ENCODE measurements at places on chromosomes 1 and 21. TPM values are rescaled to one million over a fixed set of nuclear protein-coding genes. Genes with fewer than 3 reads are reported as not detected.

DNA sequence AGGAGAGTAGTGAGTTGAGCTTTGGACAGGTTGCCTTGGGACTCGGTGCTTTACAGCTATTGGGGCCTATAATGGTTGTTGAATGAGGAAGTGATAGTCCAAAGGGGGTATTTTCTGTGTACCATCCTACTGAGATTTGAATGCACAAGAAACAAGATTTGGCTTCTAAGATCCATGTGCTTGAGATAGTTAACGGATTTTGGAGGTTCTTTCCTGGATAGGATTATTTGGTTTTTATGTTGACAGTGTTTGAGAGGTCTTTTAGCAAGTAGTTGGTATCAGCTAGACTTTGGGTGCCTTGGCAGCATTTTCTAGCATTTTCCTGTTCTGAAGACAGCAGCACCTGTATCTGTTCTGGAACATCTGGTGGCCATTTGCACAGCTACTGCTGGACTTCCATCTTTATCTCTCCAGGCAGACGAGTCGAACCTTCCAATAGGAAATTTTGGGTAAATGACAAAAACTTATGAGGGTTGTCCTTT is 3.6 kb upstream of the SCAF4 start:
- no peak for DNase-seq

- no peak for DNase-seq
These were observed 5.1 kb upstream of the BRDT start for GRCh38 chr1:91944087-91944486.

DNA sequence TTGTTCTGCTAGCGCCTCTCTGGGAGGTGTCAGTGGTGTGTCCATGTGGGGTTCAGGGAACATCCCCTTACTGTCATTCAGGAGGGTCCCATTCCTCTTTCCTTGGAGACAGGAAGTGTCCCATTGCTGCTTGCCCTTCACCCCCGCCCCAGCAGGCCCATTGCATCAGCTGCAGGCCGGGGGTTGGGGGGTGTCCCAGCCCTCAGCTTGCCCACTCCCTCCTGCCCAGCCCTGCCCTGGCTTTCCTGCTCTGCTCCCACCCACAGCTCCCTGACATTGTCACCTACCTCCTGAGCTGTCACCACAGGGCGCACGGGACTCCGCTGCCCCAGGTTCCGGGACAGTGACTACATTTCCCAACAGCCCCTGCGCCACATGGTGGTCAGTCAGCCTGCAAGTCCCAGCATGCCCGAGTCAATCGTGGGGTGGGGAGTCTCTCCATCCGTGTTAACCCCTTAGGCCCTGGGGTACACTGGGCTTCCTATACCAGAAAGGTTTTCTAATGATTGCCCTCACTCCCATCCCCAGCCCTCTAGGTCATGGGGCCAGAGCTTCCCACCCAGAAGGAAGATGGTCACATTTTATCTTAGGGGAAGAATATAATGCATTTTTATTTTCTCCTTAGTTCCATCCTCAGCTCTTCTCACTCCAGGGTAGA is at the start of gene INPP5B:
Gene INPP5B (minus strand): TSS at position 351 of the 658 bp plus-strand sequence. CDS start 745 bp downstream, outside the sequence.
- DNase-seq, result peak; percentile 61

GRCh38 chr1:164689672-164690511 is 130.9 kb downstream of the PBX1 start:
- no peak for DNase-seq

GRCh38 chr1:100130552-100131077 is 2.1 kb downstream of the SASS6 start:
- no peak for DNase-seq

- DNase-seq, result no peak
These were observed 11.9 kb upstream of the MRPL55 start for GRCh38 chr1:228120857-228121489.

DNA sequence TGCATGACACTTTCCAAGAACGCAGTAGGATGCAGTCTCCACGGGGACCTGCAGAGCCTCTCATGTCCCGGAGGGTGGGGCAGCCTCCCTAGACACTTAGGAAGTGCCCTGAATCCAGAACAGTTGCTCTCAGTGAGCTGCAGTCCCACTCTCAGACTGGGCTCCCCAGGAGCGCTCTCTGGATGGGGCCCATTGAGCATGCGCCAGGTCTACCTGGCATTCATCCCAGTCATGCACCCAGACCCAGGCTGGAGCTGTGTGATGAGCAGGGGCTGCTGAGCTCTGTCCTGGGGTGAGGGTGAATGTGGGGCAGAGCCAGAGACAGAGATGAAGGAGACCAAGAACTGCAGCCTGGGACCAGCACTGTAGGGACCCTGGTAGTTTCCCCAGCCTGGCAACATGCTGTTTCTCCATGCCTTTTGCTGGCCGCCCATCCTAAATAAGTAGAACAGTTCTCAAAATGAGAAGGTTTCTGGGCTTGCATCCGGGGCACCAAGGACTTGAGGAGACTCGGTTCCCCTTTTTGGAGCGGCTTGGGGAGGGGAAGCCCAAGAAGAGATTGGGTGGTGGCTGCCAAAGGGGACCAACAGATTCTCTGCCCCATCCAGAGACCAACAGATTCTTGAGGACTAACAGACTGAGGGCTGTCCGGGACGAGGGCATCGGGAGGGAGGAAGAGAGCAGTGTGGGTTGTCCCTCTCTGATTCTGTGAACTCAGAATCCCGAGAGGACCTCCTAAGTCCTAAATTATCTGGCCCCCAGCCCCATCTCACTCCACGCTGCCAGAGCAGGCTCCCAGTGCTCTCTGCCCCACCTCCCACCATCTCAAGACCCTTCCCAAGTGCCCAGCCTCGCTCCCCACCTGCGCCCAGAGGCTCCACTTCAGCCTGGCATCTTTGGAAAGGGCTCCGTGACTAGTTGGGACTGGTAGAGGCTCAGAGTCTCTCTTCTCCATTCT is 1.0 kb upstream of the PGLYRP4 start:
- no peak for DNase-seq

- DNase-seq, result no peak
These were observed 23.4 kb upstream of the IRF2BP2 start for GRCh38 chr1:234633246-234634003.

GRCh38 chr1:39098546-39099250 is 72.5 kb downstream of the NDUFS5 start:
- no peak for DNase-seq

Gene CACNA1S
- 56.1 TPM for polyA plus RNA-seq

Gene KRTAP21-1
- polyA plus RNA-seq, result not detected

Gene CD5L
- polyA plus RNA-seq, result 0.06 TPM

Gene TMEM35B
- polyA plus RNA-seq, result 19.2 TPM

Gene GAS5
- 658 TPM for polyA plus RNA-seq

Measured in forelimb muscle (tissue), 1 donor.